ENCODE measurements at places on chromosomes 11 and 22.

DNA sequence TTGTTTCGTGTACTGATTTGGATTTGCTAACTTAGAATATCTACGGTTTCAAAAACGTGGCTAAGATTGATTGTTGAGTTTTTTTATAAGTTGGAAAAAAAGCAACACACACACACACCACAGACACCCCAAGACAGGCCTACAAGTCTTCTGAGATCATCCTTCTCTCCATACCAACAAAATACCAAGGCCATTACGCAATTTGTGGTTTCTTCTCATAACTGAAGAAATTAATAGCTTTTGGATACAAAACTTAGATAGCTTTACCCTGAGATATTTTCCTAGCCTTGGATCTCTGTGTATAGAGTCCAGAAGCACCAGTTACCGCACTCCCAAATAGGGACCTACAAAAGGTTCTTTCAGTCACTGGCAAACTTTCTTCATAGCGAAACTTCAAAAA is 113.6 kb downstream of the SIK3 start:
- DNase-seq = no peak

DNA sequence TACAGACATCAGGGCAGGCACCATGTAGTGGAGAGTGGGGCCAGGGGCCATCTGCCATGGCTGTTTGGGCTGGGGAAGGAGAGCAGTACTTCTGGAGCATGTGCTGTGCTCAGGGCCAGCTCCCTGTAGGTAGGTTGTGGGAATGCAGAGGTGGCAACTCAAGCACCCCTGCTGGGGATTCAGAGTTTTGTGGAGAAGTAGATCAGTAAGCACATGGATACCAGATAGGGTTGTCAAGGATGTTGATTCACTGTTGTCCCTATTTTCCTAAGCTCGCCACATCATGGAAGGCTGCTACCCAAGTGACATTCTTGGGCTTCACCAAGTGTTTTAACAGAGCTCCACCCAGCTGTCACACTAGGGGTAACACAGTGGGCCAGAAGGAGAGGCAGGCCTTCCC is 67.2 kb downstream of the BMAL1 start:
- no peak for DNase-seq

DNA sequence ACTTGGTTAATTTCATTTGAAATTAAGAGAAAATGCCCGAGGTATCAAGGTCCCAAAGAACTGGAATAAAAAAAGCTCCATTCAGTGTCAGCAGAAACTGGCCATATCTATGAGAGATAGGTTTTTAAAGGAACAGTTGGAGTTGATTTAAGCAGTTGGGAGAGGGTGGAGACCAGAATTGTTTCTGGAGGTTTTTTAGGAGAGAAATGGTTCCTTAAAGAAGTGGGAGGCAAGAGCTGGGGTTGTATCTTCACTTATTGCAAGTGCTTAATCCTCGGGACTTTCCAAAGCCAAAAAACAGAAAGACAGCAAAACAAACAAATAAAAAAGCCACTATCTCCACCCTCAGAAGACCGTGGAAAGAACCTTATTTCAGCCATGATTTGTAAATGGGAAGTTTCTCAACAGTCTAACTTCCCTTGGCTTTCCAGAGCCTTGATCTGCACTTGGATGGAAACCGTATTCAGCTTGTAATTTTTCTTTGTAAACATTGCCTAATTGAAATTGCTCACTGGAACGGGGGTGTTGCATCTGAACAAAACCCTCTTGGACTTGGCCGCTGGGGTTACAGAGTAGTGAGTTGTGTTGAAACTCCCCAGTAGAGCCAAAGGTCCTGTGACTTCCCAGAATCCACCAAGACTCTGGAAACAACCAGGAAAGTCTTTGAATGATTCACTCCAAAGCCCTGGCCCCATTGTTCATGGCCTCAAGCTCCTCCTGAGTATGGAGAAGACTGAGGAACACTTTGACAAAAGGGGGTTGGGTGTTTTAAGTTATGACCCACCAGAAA is 115.6 kb downstream of the SLC1A2 start:
- DNase-seq = no peak

DNA sequence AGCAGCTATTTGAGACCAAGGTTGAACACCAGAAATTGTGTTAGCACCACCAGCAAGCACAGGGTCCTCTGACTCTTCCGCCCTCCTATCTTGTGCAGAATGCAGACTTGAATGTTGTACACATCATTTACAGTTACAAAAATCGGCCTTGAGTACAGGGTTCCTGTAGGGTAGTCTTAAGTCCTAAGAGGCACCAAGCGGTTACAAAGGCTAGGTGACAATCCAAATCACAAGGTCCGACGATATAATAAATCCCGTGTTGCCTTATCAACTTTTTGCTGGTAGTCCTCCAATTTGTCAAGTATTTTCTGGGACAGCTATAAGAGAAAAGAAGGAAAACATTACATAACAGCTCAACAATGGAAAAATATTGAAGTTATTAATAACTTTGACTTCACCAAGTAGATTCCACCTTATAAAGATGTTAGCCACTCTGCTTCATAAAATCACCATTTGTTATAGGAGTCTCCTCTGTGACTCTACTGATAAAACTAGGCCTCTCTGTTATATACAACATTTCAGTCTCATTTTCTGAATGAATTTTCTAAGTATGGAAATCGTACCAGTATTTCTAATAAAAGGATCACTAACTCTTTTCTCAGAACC is 11.8 kb upstream of the FNBP4 start:
- DNase-seq = no peak

DNA sequence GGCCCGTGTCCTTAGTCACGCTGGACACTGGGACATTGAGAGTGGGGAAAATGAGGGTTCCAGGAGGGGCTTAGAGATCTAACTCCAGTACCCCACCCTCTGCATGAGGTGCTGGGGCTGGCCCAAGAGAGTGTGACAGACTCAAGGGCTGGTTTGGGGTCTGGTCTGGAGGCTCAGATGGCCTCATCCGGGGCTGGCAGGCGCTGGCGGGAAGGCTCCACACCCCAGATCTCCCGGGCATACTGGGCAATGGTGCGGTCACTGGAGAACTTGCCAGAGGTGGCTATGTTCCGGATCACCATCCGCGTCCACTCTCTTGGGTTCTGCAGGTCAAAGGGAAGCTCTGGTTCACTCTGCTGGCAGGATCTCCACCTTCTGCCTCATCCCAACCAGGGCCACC is 2.5 kb upstream of the RASGRP2 start:
- DNase-seq = no peak

All from stimulated activated CD8-positive, alpha-beta memory T cell treated with anti-CD3 and anti-CD28 coated beads, Interleukin-4, amount 100 ng/mL, for 1 hour (primary cell).